Activated CD8-positive, alpha-beta memory T cell treated with anti-CD3 and anti-CD28 coated beads for 1 hour (primary cell): ENCODE measurements at places on chromosomes 5 and 9.
A peak's percentile ranks its signal among the peaks of the same experiment; 100 is the strongest.

DNA sequence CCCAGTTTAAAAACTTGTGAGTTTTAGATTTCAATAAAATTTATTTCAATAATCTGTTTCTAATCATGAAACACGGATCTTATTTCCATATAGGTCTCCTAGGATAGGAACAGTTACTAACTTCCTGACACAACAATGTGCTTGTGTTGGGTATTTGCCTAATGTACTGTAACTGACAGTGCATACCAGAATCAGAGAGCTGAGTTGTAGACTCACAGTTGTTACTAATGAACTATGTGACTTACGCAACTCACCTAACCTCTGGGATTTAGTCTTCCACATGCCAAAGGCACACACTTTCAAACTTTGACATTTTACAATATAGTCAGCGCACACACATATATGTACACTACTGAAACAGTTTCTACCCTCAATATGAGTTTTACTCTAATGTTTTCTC, 77.7 kb downstream of the HOMER1 start:
- no peak for DNase-seq

DNA sequence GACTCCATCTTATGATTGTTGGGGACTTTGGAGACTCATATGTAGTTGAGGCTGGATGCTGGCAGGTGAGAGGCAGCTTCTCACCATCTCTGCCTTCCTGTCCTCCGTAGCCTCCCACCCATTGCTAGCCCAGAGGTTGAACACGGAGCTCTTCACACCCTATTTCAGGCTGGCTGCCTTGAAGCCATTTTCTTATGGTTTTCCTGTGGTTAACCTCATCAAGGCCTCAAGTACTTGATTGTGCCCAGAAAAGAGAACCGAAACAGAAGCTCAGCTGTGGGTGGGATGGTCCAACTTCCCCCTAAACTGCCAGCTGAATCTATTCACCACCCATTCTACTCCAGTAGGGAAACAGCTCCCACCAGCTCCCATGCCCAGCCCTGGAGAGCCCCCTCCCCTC, 102.9 kb downstream of the LIFR start:
- DNase-seq: no peak

GRCh38 chr5:64165500-64166200, at the start of gene RNF180:
TSS of gene RNF180 (plus strand) at chr5:64165843. CDS start at chr5:64200808, 34,965 bp downstream.
- no peak for DNase-seq

- peak; percentile 8 for DNase-seq
These were observed 253 bp downstream of the SLC12A2 start for GRCh38 chr5:128083811-128084227.

DNA sequence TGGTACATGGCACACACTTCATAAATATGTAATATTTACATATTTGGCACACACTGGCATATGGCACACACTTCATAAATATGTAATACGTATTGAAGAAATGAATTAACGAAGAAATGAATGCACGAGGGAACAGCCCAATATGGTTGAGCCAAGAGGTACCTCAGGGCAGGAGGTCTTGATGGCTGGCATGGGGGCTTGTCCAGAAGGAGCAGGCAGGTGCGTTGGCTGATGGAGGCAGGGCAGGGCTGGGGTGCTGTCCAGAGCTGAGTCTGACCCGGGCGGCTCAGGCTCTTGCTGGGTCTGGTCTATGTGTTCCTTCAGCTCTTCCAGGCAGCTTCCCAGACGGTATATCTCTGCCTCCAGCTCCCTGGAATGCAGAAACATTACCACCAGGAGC, 26.2 kb downstream of the AKNA start:
- no peak for DNase-seq

- DNase-seq: no peak
These were observed 69.3 kb upstream of the IFNE start for GRCh38 chr9:21551401-21551800.

- no peak for DNase-seq
These were observed 65.3 kb upstream of the CXCL14 start for GRCh38 chr5:135643881-135644766.

GRCh38 chr5:122760236-122760635, 14.6 kb upstream of the SNX2 start:
- DNase-seq: no peak

DNA sequence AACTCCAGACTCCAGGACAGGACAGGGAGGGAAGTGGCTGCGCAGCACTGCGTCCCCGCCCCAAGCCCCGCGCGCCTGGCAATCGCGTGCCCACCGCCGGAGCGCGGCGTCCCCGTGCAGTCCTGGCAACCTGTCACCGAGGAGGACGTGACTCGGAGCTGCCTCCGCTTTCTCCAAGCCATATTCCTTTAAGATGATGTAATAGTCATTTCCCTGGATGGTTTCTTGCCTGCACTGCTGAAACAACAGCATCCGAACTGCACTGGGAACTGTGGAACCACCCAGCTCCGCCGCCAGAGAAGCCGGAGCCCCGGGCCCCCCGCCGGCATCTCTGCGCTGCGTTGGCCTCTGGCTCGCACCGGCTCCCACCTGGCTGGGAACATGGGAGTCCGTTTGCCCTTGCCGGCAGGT, 34.5 kb downstream of the KCTD16 start:
- no peak for DNase-seq

DNA sequence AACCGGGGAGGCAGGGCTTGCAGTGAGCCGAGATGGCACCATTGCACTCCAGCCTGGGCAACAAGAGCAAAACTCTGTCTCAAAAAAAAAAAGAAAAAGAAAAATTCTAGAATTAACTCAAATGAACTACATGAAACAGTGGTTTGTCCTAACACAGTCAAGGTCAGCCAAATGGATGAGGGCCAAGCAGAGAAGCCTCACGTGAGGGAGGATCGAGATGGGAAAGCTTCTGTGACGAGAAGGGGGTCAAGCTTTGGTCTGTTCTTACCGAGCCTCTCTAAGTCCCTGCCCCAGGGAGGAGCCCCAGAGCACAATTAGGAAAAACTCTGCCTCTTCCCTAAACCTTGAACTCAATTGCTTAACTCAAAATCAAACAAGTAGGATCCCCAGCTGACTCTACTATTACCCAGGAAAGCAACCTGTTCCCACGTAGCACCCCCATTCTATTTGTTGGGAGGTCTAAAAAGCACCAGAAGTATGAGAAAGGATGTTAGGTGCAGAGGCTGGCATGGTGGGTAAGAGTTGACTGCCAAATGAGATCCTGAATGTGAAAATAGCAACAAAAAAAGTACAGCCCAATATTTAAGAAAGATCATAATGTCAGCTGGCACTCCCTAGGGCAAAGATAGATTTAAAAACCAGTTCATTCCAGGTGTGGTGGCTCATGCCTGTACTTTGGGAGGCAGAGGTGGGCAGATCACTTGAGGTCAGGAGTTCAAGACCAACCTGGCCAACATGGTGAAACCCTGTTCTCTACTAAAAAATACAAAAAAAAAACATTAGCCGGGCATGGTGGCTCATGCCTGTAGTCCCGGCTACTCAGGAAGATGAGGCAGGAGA, 7.2 kb downstream of the ALDH7A1 start:
- no peak for DNase-seq

GRCh38 chr5:154394307-154394706, 51.5 kb upstream of the SAP30L start:
- no peak for DNase-seq
